ENCODE measurements at places on chromosomes 12 and 14.

DNA sequence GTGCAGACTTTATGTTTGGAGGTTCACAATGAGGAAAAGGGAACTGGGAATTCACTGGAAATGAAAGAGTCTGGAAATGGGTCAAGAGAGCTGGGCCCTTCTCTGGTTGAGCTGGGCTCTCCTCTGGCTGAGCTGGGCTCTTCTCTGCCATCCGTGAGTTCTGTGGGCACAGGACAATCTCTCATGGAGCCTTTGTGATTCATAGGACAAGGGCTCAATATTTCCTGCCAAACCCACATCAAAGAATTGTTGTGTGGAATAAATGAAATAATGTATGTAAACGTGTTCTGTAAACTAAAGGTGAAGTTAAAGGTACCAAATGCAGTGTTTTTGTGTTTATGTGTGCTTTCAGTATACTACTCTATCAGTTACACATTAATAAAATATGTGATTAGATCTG lies 95.5 kb upstream of the OVCH1 start:
- no peak for DNase-seq

DNA sequence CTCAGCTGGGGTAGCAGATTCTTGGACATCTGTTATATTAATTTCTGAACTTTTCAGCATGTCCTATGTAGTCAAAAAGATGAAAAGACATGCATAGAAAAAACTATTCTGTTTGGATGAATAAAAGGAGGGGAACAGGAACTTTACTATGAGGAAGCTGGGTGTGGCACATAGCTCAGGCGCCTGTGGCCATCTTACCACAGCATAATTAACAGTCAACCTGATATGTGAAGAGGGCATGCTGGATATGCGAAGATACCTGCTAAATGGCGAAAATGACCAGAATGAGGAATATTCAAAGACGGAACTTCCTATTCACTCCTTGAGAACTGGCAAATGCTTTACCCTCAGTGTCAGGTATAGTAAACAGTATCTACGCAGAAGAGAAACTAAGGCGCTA lies 18.4 kb downstream of the SETD3 start:
- no peak for DNase-seq

- no peak for DNase-seq
Observed at GRCh38 chr12:120490833-120491512, 4.9 kb upstream of the DYNLL1 start.

- no peak for DNase-seq
Observed at GRCh38 chr14:75499084-75499875, 23.0 kb upstream of the BATF start.

GRCh38 chr12:120962532-120963020 lies 15.8 kb upstream of the HNF1A start:
- peak; percentile 11 for DNase-seq

- DNase-seq, result no peak
Observed at GRCh38 chr14:73381380-73382013, 76.8 kb downstream of the NUMB start.

GRCh38 chr14:29709490-29709889 lies 218.2 kb downstream of the PRKD1 start:
- DNase-seq, result no peak

- no peak for DNase-seq
Observed at GRCh38 chr12:123367511-123367910, 2.9 kb upstream of the SBNO1 start.

- peak; percentile 36 for DNase-seq
Observed at GRCh38 chr12:74349925-74350324, 187.7 kb upstream of the ATXN7L3B start.

DNA sequence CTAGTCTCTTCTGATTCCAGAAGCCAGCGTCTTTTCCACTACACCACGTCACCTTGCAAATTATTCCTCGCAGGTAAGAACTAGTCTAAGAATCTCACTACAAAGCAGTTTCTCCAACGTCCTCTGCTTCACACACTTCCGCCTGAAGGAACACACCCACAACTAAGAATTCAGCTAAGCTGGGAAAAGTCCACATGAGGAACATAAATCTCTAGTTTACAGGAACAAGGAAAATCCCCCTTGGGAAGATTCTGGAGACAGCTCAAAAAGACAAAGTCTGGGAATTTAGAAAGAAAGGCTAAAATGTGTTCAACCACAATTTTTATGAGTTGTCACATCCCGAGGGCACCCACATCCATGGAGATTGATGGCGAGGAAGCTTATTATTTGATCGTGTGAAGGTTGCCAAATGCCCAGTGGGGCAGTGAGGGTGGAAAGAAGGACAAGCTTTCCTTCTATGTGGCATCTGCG lies 780.2 kb upstream of the TBX3 start:
- no peak for DNase-seq

- DNase-seq, result no peak
Observed at GRCh38 chr12:42809226-42809625, 219.7 kb upstream of the PRICKLE1 start.

GRCh38 chr12:102740141-102740955 lies 176.7 kb downstream of the PAH start:
- peak; percentile 20 for DNase-seq

GRCh38 chr12:111758120-111758561 lies 8.6 kb upstream of the ALDH2 start:
- no peak for DNase-seq

DNA sequence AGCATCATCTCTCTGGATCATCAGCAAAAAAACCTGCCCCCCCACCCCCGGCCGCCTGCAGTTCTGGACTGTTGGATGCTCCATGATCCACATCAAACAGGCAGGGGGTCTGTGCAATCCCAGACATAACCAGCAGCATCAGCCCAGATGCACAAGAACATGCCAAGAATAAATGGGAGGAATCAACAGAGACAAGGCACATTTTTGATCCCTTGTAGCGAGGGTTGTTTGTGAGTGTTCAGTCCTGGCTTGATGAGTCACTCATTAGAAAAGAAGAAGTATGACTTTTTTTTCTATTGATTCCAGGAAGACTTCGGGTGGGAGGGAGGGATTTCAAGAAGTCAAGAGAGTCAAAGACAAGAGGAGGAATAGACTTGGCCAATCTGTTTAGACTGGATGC lies 244.2 kb downstream of the KSR2 start:
- no peak for DNase-seq

GRCh38 chr12:8648576-8649205 lies 13.9 kb downstream of the MFAP5 start:
- no peak for DNase-seq

DNA sequence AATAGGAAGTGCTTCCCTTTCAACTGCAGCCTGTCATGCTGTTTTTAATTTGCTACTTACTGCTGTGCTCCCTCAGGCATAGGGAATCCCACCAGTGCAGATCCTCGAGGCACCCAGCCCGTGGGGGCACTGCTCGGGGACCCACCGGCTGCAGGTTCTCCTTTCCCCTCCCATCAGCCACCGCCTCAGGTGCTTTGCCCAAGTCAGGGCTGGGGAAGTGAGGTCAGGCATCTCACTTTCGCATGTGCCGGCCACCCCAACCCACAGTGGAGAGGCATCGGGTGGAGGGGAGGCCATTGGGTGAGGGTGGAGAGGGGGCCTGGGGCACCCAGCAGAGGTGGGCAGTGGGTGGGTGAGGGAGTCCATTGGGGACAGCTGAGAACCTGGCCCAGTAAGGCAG lies 41.9 kb upstream of the MAX start:
- no peak for DNase-seq

DNA sequence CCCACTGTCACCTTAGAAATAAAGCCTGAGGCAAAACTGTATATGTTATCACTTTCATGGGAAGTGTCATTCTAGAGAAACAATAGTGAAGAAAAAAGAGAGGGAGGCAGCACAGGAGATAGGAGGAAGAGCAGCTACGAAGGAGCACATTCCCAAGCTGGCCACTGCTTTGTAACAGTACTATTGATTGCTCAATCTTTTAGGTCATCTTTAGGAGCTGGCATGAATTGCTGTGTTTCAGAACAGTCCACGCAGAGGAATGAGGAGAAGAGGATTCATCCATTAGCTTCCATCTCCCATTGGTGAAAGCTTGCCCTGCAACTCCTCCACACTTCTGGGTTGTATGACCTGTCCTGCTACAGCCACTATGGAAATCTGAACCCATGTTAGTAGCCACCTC lies 372.5 kb upstream of the DDHD1 start:
- DNase-seq, result no peak

DNA sequence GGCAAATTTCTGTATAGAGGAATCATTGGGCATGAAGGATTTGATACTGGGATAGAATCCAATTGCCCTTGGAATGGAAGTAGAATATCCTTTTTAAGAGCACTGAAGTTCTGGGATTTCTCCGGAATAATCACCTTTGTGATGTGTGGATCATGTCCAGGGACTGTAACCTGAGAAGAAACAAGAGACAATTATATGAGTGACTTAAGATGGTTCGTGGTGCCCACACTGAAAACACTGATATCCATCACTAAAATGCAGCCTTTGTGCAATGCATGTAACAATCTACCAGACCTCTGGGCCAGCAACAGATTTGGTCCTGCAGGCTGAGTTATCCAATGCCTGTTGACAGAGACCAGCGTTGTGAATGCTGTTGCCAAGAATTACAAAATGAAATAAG lies 48.5 kb downstream of the MDM2 start:
- no peak for DNase-seq

GRCh38 chr14:77407158-77407557 lies 16.2 kb downstream of the NOXRED1 start:
- no peak for DNase-seq

DNA sequence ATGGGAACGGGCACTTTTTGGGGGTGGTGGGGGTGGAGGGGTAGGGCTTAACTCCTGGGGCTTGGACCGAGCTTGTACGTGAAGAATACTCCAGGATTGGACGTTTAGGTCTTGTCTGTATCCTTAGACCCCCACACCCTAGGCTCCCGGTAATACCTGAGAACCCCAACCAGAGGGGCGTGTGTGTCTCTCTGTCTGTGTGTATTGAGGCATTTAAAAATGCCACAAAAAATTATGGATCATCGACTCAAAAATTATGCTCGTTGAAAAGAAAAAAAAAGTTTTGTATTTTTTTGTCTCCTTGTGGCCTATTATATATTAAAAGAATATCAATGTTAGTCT lies 459 bp downstream of the PPFIBP1 start:
- DNase-seq, result no peak

GRCh38 chr14:90204516-90204915 lies 51.8 kb upstream of the PSMC1 start:
- DNase-seq, result no peak

- DNase-seq, result no peak
Observed at GRCh38 chr14:95389471-95390011, 69.8 kb upstream of the CLMN start.

GRCh38 chr14:95340201-95340697 lies 20.5 kb upstream of the CLMN start:
- no peak for DNase-seq

GRCh38 chr12:25025260-25025659 lies 76.4 kb upstream of the BCAT1 start:
- no peak for DNase-seq

- peak; percentile 31 for DNase-seq
Observed at GRCh38 chr12:56836317-56836716, 73.2 kb downstream of the HSD17B6 start.

GRCh38 chr12:42921741-42922504 lies 332.4 kb upstream of the PRICKLE1 start:
- no peak for DNase-seq

- DNase-seq, result no peak
Observed at GRCh38 chr14:52547526-52547925, 4.8 kb downstream of the TXNDC16 start.

All from HS-5 (cell line).